ENCODE measurements at places on chromosomes 6 and 20.
A peak's percentile ranks its signal among the peaks of the same experiment; 100 is the strongest.

DNA sequence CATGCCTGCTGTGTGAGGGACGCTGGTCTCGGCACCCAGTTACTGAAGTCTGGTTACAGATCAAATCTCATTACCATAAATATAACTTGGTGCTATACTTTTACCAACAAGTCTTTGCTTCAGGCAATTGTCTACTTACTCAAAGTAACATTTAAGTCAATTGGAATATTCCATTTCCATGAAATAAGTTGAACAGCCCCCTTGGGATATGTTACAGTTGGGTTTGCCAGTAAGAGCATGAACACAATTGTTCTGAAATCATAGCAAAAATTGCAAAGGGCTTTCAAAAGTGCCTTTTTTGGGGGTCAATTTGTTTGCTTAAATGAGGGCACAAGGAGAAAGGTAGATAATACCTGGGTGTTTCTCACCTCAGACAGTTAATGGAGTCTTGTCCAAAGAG is 170.9 kb upstream of the EXOC2 start:
- no peak for DNase-seq

DNA sequence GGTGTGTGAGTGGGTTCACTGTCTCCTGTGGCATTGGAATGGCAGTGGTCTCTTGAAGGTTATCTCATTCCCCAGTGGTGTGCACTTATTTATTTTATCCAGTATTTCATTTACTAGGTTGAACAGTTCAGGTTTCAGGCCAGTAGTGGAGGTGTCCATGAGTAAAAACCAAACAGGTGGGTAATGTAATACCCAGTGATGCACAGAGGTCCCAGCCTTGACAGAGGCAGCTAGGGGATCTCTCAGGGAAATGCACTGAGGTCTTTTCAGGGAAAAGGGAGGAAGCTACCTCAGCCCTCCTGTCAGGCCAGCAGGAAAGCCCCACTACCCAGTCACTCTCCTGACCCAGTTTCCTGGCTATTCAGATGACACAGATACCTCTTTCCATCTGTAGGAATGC is 403.6 kb downstream of the UTRN start:
- DNase-seq, result no peak

DNA sequence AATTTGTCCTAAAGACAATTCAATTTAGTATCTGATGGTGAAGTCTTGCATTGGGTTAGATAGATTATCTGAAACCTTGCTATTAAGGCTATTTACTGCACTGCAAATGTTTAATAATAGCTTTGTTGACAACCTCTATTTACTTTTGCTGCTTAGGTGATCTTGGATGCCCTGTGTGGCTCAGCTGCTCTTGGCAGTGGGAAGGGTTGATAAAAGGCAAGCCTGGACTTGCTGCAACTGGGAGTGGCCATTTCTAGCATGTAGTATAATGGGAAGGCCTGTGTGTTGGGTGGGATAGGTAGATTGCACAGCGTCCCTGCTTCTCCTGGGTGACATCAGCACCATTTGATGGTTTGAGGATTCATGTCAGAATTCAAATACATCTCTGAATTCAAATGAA is 49.1 kb downstream of the ARMC2 start:
- DNase-seq, result no peak

DNA sequence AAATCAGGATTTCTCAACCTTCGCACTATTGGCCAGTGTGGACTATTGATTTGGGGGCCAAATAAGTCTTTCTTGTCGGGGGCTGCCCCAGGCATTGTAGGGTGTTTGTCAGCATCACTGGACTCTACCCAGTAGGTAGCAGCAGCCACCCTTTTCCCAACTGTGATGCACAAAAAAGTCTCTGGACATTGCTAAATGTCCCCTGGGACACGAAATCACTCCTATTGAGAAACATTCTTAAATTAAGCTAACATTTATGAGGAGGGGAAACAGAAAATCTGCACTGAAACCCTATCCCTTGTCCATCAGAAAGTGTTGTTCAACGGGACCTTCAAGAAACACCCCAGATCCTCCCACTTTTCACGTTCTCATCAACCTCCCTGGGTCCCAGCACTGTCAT is 54.2 kb downstream of the NFATC2 start:
- no peak for DNase-seq

DNA sequence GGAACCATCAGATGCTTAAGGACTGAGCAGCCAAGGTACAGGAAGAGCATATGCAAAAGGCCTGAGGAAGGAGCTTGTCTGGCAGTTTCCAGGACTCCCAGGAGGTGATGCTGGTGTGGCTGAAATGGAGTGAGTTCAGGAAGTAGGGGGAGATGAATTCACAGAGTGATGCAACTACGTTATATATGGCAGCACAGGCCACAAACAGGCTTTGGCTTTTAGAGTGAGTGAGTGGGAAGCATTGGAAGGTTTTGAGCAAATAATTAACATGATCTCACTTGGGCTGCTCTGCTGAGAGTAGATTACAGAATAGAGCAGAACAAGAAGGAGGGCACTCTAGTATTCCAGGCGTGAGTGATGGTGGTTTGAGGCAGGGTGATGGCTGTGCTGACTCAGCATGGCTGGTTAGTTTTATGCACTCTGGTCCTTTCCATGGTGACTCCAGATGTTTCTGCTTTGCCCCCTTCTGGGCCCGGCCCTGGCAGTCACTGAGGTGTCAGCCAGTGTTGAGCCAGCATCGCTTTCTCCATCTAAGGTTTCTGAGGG is 6.5 kb downstream of the BTN2A2 start:
- no peak for DNase-seq

DNA sequence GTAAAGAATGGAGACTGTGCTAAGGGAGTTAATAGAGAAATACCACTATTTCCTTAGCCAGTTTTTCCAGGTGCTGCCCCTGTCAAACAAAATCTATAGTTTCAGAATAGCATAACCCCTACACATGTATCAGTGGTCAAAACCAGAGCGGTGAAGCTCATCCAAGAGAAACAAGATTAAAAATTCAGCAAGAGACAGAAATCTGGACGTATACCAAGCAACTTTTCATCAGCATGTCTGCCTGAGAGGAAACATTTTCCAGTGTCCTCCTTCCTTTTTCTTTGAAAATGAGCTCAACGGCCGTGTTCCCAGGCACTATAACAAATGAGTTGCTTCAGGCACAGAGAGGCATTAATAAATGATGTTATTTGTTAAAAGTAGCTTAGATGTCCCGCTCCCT is 416.5 kb downstream of the BCKDHB start:
- DNase-seq, result no peak

DNA sequence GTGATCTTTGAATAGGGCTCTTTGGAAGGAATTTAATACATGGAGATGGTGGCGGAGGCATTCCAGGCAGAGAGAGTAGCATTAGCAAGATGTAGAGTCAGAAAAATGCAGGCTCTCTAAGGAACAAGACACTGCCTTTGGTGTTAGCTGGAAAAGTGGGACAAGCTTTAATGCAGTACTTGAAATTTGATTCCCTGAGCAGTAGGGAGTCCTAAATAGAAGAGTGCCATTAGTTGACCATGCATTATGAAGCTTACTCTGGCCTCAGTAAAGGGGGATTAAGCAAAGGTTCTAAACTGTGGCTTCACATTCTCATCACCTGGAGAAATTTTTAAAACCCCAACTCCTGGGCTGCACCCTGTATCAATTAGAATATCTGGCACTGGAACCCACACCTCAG is 494.8 kb upstream of the SOX4 start:
- DNase-seq, result no peak

- DNase-seq, result no peak
Measured at GRCh38 chr20:4519534-4519933, 202.2 kb upstream of the PRND start.

DNA sequence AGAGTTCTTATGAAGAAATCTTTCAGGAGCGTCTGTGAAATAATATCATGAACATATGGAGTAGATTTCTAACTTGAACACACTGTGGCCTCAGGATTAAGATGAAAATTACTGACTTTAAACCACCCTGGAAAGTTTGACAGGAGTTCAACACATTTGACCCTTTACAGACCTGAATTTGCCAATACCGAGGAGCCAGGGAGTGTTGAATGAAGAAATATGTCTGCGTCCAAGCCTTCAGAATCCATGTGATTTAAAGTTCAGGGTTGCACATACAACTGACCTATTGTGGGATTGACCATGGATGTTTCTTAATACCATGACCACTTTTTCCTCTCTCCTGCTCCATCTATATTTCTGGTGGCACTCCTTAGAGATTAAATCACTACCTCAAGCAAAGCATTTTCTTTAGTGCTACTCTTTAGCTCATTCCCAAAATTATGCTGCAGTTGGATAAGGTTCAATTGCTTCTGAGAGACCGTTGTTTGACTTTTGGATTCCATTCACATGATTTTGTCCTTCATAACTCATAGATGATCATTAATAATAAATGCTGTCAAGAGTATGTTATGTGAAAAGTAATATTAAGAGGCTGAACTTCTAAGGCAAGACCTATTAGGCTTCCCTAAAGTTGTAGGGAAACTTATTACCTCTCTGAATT is 57.4 kb downstream of the PRL start:
- no peak for DNase-seq

GRCh38 chr20:35637276-35637675 is 21.6 kb downstream of the SPAG4 start:
- no peak for DNase-seq

GRCh38 chr20:22371843-22372242 is 212.5 kb downstream of the FOXA2 start:
- no peak for DNase-seq

DNA sequence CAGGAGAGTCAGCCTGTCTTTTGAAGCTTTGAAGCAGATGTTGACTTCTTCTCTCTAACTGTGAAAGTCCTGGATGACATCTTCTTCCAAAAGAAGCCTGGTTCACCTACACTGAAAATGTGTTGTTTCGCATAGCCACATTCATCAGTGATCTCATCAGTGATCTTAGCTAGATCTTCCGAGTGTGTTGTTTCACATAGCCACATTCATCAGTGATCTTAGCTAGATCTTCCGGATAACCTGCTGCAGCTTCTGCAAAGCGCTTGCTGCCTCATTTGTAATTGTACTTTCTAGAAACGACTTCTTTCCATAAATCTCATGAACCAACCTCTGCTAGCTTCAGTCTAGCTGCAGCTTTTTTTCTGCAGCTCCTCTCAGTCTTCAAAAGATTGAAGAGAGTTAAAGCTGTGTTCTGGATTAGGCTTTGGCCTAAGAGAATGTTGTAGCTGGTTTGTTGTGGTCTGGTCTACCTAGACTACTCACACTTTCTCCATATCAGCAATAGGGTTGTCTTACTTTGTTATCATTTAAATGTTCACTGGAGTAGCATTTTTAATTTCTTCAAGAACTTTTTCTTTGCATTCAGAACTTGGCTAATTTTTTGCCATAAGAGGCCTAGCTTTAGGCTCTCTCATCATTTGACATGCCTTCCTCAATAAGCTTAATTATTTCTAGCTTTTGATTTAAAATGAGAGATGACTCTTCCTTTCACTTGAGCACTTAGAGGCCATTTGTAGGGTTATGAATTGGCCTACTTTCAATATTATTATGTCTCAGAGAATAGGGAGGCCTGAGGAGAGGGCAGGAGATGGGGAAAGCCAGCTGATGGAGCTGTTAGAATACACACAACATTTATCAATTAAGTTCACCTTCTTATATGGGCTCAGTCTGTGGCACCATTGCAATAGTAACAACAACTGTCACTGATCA is 48.7 kb upstream of the EXOC2 start:
- no peak for DNase-seq

GRCh38 chr6:88361754-88362153 is 195.6 kb upstream of the CNR1 start:
- no peak for DNase-seq

DNA sequence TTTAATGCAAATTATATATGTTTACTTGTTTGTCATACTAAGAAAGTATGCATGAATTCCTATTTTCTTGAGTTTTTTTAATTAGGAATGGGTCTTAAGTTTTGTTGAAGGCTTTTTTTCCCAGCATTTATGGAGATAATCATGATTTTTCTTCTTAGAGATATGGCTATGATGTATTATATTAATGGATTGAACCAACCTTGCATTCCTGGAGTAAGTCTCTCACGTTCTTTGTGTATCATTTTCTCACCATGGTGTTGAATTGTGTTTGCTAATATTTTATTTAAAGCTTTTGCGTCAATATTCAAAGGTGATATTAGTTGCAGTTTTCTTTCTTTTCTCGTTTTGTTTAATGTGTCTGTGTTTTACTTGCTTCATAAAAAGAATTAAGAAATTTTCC is 48.4 kb upstream of the SLC35D3 start:
- no peak for DNase-seq

GRCh38 chr20:4076033-4076432 is 60.7 kb upstream of the RNF24 start:
- DNase-seq, result no peak

DNA sequence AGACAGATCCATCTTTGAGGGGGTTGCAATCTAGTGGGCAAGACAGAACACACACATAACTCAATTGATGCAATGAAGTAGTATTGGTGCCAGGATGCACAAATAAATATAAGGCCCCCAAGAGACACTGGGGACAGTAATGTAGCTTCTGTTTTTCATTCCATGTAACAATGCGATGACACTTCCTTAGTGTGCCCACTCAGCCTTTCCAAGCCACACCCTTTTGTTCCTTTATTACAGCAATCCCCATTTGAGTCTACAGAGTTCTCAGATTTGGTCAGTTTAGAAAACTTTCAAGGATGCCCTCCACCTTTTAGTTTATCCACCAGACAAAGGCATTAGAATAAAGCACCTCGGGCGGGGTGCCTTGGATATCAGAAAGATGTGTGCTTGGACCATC is 15.5 kb downstream of the TGM3 start:
- no peak for DNase-seq

GRCh38 chr20:36541227-36541767 is at the start of gene MYL9:
TSS of gene MYL9 (plus strand) at chr20:36541519. CDS start at chr20:36544885, 3,366 bp downstream.
- DNase-seq, result no peak

GRCh38 chr6:136095986-136096385 is 154.1 kb downstream of the MTFR2 start:
- peak; percentile 70 for DNase-seq

DNA sequence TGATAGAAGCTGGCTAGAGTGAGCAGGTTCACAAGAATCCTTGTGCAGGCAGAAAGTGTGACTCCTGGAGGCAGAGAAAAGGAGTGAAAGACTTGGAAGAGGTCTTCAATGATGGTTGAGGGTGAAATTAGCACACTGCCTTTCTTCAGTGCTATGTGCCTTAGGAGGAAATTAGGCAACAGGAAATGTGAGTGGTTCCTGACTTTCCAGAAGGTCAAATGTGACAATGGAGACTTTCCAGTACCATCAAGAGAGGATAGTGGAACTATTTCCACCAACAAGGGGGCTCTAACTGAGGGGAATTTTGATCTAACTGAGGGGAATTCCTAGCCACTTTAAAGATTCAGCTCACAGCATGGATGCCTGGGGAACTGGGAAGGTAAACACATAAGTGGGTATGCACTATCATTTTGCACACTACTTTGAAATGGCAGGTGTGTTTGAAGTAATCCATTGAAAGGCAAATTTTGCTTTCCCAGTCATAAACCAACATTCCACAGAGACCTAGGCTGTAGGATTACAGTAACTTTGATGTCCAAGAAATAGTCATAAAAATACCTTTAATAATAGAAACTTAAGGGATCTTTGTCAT is 90.0 kb downstream of the PERP start:
- no peak for DNase-seq

Measured in GM04503 (cell line).